ENCODE measurements at places on chromosomes 2 and 18. TPM values are rescaled to one million over a fixed set of nuclear protein-coding genes. Genes with fewer than 3 reads are reported as not detected.
A peak's percentile ranks its signal among the peaks of the same experiment; 100 is the strongest.

The FAM237A gene
- not detected for total RNA-seq

The MEIS1 gene
- 6.8 TPM for total RNA-seq

The ICA1L gene
- 19.0 TPM for total RNA-seq

The NDC80 gene
- total RNA-seq, result 0.33 TPM

The FHL2 gene
- 36.7 TPM for total RNA-seq

The GCFC2 gene
- total RNA-seq, result 40.2 TPM

The DYNAP gene
- total RNA-seq, result not detected

GRCh38 chr2:218799990-218800389, 18.0 kb downstream of the CYP27A1 start:
- no peak overlapping the region for H3K4me3 ChIP-seq
- no peaks in the 10 kb centered on the region for H3K36me3 ChIP-seq
- H3K27ac ChIP-seq, result no peak overlapping the region

DNA sequence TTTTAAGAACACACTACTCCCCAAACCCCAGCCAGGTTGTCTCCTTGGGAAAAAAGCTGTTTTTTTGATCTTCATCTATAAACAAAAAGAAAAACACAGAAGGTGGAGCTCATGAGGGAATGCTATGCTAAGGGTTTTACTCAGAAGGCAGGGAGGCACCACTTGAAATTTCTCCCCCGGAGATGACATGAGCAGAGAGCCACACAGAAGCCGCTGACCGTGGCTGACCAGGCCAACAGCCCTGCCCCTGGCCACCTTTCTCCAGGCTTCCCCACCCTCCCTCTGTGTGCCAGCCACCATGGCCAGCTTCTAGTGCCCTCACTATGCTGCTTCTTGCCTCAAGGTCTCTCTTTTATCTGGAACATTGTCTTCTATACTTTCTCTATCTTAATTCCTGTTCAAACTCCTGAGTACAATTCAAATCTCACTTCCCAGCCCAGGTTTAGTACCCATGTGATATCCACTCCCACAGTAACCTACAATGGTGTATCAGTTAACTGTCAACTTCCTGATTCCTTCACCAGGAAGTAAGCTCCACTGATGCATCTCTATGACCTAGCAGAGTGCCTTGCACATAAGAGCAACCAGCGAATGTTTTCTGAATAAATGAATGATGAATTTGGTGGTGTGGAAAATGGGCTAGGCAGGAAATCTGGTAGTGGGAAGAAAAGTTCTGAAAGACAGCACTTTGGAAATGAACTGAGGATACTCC, 15.3 kb downstream of the LAPTM4A start:
- peak; percentile 42 for DNase-seq
- no peak overlapping the region for H3K4me3 ChIP-seq
- H3K36me3 ChIP-seq, result peaks cover 68% of the 10 kb centered on the region
- peaks cover 17% of the 10 kb centered on the region for H3K4me1 ChIP-seq

- H3K27me3 ChIP-seq, result no peaks in the 10 kb centered on the region
- no peak for DNase-seq
- peak overlapping the region; percentile 85 for H3K4me3 ChIP-seq
- peaks cover 15% of the 10 kb centered on the region for H3K4me1 ChIP-seq
- no peak overlapping the region for H3K27ac ChIP-seq
Measured at GRCh38 chr2:73828389-73828817, 358 bp upstream of the STAMBP start.

DNA sequence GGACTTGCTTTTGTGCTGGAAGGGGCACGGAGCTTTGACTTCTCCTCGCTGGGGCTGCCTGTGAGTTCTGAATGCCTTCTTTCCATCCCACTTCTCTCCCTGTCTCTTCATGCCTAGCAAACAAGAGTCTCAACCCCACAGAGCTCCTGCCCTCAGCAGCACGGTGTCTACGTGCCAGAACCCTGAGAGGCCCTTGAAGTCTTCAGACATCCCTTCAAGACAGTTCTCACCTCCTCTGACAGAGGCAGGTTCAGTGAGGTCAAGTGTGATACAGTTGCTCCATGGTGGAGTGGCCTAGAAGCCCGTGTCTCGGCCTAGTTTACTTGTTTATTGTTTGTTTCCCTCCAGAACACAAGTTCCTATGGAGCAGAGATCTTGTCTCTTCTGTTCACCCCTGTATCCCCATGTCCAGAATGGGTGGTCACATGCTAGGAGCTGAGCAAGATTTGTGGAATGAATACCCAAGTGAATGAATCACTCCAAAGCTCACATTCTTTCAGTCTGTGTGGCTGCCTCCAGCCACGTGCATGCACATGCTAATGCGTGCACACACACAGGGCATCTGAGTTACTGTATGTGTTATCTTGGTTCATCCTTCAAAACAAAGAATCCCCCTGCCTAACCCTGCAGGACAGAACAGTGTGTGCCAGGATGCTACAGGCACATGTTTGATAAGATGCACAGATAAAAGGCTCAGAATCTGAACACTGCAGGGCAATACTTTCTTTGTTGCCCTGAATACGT, 391.6 kb downstream of the NBAS start:
- H3K4me1 ChIP-seq, result no peaks in the 10 kb centered on the region
- no peak for DNase-seq
- H3K27me3 ChIP-seq, result no peaks in the 10 kb centered on the region

GRCh38 chr2:69032336-69032735, 19.4 kb downstream of the ANTXR1 start:
- DNase-seq, result no peak
- no peak overlapping the region for H3K27ac ChIP-seq
- no peak overlapping the region for H3K4me3 ChIP-seq
- peaks cover 10% of the 10 kb centered on the region for H3K4me1 ChIP-seq

GRCh38 chr18:3663870-3664512, 214.0 kb downstream of the TGIF1 start:
- H3K4me1 ChIP-seq, result peaks cover 17% of the 10 kb centered on the region
- DNase-seq, result no peak
- no peaks in the 10 kb centered on the region for H3K27me3 ChIP-seq

DNA sequence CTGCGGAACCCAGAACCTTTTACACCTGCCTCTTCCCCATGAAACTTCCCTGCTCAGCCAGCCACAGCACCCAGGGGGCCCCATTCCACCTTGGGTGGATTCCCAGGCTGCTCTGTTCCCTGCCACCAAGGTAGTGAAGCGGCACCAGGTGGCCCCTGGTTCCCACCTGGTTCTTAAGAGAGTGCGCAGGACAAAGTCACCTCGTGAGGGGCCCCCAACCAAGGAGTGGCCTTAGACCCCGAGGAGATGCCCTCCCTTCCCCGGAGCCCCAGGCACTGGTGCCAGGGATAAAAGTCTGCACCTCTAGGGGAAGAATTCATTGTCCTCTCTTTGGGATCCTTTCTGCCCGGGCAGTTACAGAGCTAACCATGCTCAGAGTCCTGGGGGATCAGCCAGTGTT, 3.1 kb upstream of the LPIN1 start:
- H3K27me3 ChIP-seq, result no peaks in the 10 kb centered on the region
- H3K27ac ChIP-seq, result peak overlapping the region; percentile 3
- peak; percentile 64 for DNase-seq
- H3K36me3 ChIP-seq, result no peaks in the 10 kb centered on the region

- H3K36me3 ChIP-seq, result no peaks in the 10 kb centered on the region
- DNase-seq, result no peak
- H3K27ac ChIP-seq, result no peak overlapping the region
- no peaks in the 10 kb centered on the region for H3K27me3 ChIP-seq
- H3K4me1 ChIP-seq, result no peaks in the 10 kb centered on the region
- no peak overlapping the region for H3K4me3 ChIP-seq
Measured at GRCh38 chr2:196489371-196489770, 150.1 kb upstream of the CCDC150 start.

- peaks cover 28% of the 10 kb centered on the region for H3K36me3 ChIP-seq
- no peak overlapping the region for H3K4me3 ChIP-seq
- no peaks in the 10 kb centered on the region for H3K27me3 ChIP-seq
- DNase-seq, result no peak
Measured at GRCh38 chr18:79940126-79940813, 11.2 kb downstream of the SLC66A2 start.

DNA sequence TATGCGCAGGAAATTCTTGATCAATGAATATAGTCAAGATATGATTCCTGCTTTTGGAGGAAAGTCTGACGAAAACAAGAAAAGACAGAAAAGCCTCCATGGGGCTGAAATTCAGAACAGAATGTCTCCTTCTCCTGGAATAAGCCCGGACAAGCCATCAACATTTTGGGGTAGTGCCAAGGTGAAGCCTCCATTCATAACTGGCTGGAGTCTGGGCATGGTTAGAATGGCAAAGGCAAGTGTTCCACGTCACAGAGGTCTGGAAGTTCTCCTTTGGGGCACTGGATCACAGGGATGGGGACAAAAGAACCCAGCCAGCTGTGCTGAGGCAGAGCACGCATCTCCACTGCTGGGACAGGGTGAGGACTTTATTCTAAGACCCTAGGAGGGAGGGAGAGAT, 505.7 kb downstream of the CMPK2 start:
- no peak overlapping the region for H3K27ac ChIP-seq
- H3K4me3 ChIP-seq, result no peak overlapping the region
- H3K4me1 ChIP-seq, result no peaks in the 10 kb centered on the region
- no peak for DNase-seq
- no peaks in the 10 kb centered on the region for H3K27me3 ChIP-seq
- H3K36me3 ChIP-seq, result no peaks in the 10 kb centered on the region

GRCh38 chr2:230153390-230153976, 66.3 kb downstream of the SP110 start:
- no peaks in the 10 kb centered on the region for H3K36me3 ChIP-seq
- no peaks in the 10 kb centered on the region for H3K4me1 ChIP-seq
- no peak overlapping the region for H3K4me3 ChIP-seq
- no peaks in the 10 kb centered on the region for H3K27me3 ChIP-seq
- DNase-seq, result peak; percentile 8
- H3K27ac ChIP-seq, result no peak overlapping the region

- H3K4me3 ChIP-seq, result no peak overlapping the region
- H3K4me1 ChIP-seq, result no peaks in the 10 kb centered on the region
- no peaks in the 10 kb centered on the region for H3K36me3 ChIP-seq
- no peak overlapping the region for H3K27ac ChIP-seq
Measured at GRCh38 chr18:68400889-68401288, 314.0 kb downstream of the TMX3 start.

GRCh38 chr18:57728941-57729511, 74.1 kb downstream of the ATP8B1 start:
- H3K4me3 ChIP-seq, result no peak overlapping the region
- H3K27ac ChIP-seq, result no peak overlapping the region
- peaks cover 4% of the 10 kb centered on the region for H3K36me3 ChIP-seq
- no peak for DNase-seq
- H3K4me1 ChIP-seq, result peaks cover 23% of the 10 kb centered on the region

GRCh38 chr2:11329776-11330175, 14.7 kb downstream of the ROCK2 start:
- DNase-seq, result no peak
- H3K27me3 ChIP-seq, result no peaks in the 10 kb centered on the region
- H3K27ac ChIP-seq, result no peak overlapping the region

GRCh38 chr2:237421542-237422116, 7.7 kb upstream of the COL6A3 start:
- peaks cover 5% of the 10 kb centered on the region for H3K4me1 ChIP-seq
- H3K27ac ChIP-seq, result no peak overlapping the region

GRCh38 chr2:20470211-20470610, 23.3 kb downstream of the RHOB start:
- no peaks in the 10 kb centered on the region for H3K27me3 ChIP-seq
- H3K4me1 ChIP-seq, result peaks cover 4% of the 10 kb centered on the region
- no peak overlapping the region for H3K4me3 ChIP-seq
- no peak for DNase-seq
- no peaks in the 10 kb centered on the region for H3K36me3 ChIP-seq
- H3K27ac ChIP-seq, result no peak overlapping the region

GRCh38 chr2:67453310-67453709, 56.2 kb downstream of the ETAA1 start:
- no peaks in the 10 kb centered on the region for H3K27me3 ChIP-seq
- no peak overlapping the region for H3K27ac ChIP-seq
- H3K36me3 ChIP-seq, result no peaks in the 10 kb centered on the region
- no peaks in the 10 kb centered on the region for H3K4me1 ChIP-seq
- H3K4me3 ChIP-seq, result no peak overlapping the region

GRCh38 chr2:157420771-157421323, 23.0 kb downstream of the CYTIP start:
- no peak overlapping the region for H3K27ac ChIP-seq
- H3K4me3 ChIP-seq, result no peak overlapping the region
- DNase-seq, result no peak
- H3K36me3 ChIP-seq, result no peaks in the 10 kb centered on the region
- H3K4me1 ChIP-seq, result no peaks in the 10 kb centered on the region

DNA sequence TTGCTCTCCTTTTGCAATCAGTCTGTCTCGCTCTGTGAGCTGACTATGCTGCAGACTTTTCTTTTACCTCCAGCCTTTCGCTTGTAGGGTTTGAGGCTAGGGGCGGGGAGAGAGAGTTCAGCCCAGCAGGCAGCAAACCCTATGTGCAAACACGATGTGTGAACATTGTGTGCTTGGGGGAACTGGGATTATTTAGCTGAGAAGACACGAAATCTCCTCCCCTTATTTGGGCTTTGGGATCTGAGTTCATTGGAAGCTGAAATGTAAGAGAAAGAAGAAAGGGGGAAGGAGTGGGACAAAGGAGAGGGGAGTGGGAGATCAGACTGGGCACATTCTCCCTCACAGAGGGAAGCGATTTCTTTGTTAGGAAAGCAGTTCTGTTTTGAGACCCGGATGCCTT, 189.6 kb upstream of the TNP1 start:
- H3K27me3 ChIP-seq, result no peaks in the 10 kb centered on the region
- DNase-seq, result no peak
- no peak overlapping the region for H3K4me3 ChIP-seq
- peaks cover 28% of the 10 kb centered on the region for H3K4me1 ChIP-seq

DNA sequence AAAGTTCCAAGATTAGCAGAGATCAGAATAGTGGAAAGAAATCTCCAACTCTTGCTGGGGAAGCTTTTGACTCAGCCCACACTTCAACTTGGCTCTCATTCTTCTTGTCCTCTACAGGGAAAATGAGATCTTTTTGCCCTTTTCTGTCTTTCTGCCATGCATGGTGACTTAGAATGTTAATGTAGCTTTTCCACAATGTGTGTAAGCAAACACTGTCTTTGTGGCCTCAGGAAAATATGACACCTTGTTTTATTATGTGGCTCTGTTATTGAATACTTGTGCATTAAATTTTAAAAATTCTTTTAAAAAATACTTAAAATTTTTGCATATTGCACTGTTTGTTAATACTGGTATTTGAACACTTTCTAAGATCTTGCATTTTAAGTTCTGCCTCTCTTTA, 65.4 kb upstream of the WDR75 start:
- H3K27ac ChIP-seq, result no peak overlapping the region
- no peak for DNase-seq
- H3K4me1 ChIP-seq, result peaks cover 7% of the 10 kb centered on the region
- no peak overlapping the region for H3K4me3 ChIP-seq

GRCh38 chr18:45282101-45282812, 333.0 kb upstream of the SLC14A2 start:
- no peak overlapping the region for H3K27ac ChIP-seq
- no peaks in the 10 kb centered on the region for H3K27me3 ChIP-seq
- no peak overlapping the region for H3K4me3 ChIP-seq

DNA sequence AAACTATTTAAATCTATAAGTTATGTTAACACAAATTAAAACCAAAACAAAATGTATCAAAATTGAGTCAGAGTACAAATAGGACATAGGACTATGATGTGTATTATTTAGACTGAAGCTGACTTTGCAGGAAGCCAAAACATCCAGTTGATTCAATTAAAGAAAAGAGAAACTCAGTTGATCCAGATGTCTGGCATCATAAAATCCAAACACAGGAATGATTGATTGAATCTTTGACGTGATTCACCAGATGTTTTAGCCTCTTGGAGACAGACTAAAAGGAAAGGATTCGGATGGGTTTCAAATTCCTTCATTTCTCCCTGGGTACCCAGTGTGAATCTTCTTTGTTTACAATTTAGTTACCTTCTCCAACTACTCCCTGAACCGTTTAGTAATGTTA, 272.9 kb downstream of the IRS1 start:
- H3K36me3 ChIP-seq, result no peaks in the 10 kb centered on the region
- H3K4me1 ChIP-seq, result peaks cover 3% of the 10 kb centered on the region
- no peak overlapping the region for H3K4me3 ChIP-seq
- H3K27ac ChIP-seq, result no peak overlapping the region

All from thyroid gland (tissue), 4 donors.